HEK293T (cell line): ENCODE measurements at places on chromosomes 1 and 21.
A peak's percentile ranks its signal among the peaks of the same experiment; 100 is the strongest.

DNA sequence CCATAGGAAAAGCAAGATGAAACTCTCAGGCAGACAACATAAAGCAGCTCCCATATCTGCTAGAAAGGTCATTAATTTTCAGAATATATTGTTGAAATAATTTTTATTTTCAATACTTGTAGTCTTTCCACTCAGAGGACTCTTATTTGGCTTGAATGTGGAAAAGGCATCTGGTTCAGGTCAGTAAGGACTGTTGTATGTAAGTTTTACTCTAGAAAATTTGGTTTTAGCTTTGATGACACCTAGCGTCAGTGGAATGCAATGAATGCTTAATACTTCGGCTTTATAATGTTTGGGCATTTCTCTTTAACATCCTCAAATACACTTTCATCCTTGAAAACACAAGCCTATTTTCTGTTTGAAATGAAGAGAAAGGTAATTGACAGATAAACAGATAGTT is 63.3 kb downstream of the LRRC40 start:
- no peak for DNase-seq

- DNase-seq, result no peak
These were observed 258.3 kb upstream of the SGIP1 start for GRCh38 chr1:66275601-66276023.

- DNase-seq, result no peak
These were observed 222.8 kb downstream of the FOXD2 start for GRCh38 chr1:47660622-47661021.

DNA sequence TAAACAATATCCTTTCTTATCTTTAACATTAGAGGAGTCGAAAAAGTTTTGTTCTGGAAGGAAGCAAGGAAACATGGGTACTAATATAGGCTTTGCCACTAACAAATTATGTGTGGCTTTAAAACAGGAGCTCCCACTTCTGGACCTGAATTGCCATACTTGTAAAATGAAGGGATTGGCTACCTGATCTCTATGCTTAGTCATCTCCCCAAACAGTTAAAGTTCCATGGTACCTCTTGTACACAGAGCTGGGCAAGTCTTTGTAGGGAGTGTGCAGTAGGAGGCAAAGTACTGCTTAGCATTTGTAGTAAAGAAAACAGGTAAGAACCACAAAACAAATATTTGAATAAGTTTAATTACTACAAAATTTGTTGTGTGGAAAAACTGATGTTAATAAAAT is 81.3 kb downstream of the MAST2 start:
- no peak for DNase-seq

- no peak for DNase-seq
These were observed 115.4 kb upstream of the SERTAD4 start for GRCh38 chr1:210117198-210117597.

DNA sequence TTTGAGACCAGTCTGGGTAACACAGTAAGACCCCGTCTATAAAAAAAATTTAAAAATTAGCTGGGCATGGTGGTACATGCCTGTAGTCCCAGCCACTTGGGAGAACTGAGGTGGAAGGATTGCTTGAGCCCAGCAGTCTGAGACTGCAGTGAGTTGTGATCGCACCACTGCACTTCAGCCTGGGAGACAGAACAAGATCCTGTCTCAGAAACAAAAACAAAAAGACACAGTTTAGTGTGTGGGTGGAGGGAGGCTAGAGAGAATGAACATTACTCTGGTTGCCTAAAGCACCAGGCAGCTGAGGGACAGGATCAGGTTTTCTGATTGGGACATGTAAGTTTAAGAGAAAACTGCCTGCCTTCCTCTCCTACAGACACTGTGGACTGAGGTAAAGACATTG is 42.3 kb downstream of the VAMP4 start:
- no peak for DNase-seq

GRCh38 chr1:10143961-10144485 is 66.3 kb upstream of the KIF1B start:
- no peak for DNase-seq

DNA sequence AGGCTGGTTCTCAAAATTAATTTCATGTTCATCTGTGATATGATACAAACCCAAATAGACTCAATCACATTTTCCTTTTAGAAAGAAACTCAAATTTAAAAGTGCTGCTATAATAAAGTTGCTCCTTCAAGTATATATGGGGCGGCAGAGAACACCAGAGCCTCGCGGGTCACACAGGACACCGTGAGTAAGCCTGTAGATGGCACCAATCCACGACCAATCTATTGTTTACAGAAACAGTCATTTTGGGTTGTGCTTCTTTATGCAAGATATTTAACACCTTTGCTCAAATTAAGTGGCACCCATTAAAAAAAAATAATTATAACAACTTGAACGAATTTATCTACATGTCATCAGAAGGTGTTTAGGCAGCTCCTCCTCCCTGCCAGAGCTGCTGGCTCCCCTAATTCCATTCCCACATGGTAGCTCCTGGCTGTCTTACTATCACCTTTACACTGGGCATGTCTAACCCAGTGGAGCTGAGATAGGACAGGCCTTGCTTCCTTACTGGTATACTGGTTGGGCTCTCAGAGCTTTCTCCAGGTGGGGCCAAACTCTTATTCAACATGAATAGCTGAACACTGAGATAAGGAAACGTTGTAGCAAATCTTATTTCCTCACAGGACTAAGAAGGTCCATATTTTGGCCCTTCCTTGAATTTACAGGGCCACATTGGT is 287.0 kb downstream of the SDCCAG8 start:
- DNase-seq, result no peak

- no peak for DNase-seq
These were observed 509.8 kb downstream of the PTPRU start for GRCh38 chr1:29746076-29746665.

- DNase-seq, result no peak
These were observed 83.0 kb upstream of the COL11A1 start for GRCh38 chr1:103191327-103191726.

DNA sequence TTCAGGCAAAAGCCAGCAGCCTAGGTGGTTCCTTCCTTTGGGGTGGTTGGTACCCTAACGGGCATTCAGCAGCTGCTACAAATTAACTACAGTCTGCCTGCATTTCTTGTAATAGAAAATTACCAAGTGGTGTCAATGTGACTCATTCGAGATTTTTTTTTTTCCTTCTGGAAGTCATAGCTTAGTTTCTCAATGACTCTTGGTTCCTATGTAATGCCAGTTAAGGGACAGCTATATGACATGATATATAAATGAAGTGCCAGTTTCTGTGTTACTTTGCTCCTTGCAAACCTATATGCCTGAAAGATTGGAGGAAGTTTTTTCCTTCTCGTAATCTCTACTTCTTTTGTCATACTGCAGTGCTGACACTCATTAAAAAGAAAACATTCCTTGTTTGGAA is 2.6 kb downstream of the MGST3 start:
- DNase-seq, result no peak

- DNase-seq, result no peak
These were observed 1.9 kb downstream of the ZYG11B start for GRCh38 chr1:52727956-52728656.

GRCh38 chr1:229105109-229105508 is 165.8 kb upstream of the RAB4A start:
- DNase-seq, result no peak

- no peak for DNase-seq
These were observed 59.0 kb upstream of the EDEM3 start for GRCh38 chr1:184813528-184814089.

DNA sequence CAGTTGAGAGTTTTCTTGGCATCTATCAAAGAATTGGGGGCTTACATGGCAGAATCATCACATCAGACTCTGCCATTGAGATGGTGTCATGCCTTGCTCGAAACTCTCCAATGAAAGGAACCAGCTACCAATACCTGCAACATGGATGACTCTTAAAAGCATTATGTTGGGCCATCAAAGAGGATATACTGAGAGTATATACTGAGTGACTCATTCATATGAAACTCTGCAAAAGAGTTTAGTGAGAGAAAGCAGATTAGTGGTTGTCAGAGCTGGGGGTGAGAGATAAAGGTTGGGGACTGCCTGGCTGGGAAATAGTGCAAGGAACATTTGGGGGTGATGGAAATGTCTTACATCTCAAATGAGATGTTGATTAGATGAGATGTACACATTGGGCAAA is 14.7 kb upstream of the HMGB4 start:
- no peak for DNase-seq

DNA sequence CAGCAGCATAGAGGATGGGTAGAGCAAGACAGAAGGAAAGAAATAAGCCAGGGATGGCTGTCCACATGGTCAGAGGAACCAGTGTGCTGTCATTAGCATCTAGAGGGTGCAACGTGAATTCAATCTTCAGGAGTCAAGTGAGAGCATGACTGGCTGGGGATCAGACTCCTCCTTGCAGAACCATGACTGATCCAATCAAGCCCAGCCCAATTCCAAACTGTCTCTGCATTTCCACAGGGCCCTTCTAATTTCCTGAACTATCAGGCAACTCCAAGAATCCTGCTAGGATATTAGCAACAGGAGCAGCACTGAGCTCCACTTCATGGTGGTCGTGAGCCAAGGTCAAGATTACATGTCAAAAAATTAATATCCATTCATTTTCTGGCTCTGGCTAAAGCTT is 166.8 kb upstream of the CAMK1G start:
- DNase-seq, result no peak

DNA sequence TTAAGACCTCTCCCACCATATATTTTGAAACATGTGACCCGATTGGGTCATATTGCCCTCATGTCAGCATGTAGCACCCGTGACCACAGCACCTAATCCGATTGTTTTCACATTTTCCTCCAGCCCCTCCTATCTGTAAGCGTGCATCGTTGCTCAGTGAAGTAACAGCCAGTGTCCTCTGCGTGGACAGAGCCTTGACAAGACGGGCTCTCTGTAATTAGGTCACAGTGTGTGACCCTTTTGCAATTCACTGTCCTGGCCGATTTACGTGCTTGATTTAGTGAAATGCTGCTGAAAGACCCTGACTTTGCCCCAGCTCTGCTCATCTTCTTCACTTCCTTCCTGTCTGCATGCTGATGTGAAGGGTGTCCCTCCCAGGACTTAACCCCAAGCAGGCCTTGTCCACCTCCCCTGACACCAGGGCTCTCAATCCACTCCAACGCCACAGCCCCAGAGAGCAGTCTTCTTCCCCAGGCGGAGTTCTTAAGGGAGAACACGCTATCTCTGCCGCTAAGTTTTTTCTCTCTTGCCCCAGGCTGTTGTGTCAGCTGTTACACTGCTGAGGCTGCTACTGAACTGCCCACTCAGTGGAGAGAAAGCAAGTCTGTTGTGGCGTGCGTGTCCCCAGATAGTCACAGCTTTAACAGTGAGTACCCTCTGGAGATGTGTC is 19.4 kb downstream of the URB2 start:
- DNase-seq, result no peak

GRCh38 chr21:17631195-17631594 is 18.5 kb upstream of the BTG3 start:
- no peak for DNase-seq

GRCh38 chr1:64440183-64440826 is 29.6 kb upstream of the CACHD1 start:
- DNase-seq, result no peak

DNA sequence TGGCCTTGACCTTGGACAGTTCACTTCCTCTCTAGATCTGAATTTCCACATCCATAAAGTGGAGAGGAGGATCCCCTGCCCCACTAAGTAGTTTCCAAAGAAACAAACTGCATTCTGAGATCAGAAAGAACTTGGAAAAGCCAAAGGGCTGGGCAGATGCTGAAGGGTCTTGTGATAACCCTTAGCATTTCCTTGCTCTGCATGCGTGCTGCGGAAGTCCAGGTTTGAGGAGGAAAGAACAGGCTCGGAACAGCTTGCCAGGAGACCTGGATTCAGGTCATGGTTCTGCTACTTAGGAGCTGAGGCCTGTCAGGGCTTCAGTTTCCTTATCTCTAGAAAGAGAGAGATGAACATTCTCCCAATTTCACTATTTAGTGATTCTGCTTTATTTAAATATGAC is 27.2 kb downstream of the IGFN1 start:
- DNase-seq, result no peak

GRCh38 chr21:33273044-33273443 is 6.9 kb downstream of the IL10RB start:
- DNase-seq, result no peak

DNA sequence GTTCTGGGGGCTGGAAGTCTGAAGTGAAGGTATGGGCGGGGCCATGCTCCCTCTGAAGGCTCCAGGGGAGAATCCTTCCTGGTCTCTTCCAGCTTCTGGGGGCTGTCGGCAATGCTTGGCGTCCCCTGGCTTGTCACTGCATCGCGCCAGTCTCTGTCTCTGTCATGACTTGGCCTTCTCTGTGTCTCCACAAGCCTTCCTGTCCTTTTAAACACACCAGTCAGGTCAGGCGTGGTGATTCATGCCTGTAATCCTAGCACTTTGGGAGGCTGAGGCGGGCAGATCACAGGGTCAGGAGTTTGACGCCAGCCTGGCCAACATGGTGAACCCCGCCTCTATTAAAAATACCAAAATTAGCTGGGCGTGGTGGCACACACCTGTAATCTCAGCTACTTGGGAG is 125.3 kb downstream of the ACTL8 start:
- no peak for DNase-seq

- no peak for DNase-seq
These were observed 174.8 kb downstream of the HS2ST1 start for GRCh38 chr1:87089070-87089736.

DNA sequence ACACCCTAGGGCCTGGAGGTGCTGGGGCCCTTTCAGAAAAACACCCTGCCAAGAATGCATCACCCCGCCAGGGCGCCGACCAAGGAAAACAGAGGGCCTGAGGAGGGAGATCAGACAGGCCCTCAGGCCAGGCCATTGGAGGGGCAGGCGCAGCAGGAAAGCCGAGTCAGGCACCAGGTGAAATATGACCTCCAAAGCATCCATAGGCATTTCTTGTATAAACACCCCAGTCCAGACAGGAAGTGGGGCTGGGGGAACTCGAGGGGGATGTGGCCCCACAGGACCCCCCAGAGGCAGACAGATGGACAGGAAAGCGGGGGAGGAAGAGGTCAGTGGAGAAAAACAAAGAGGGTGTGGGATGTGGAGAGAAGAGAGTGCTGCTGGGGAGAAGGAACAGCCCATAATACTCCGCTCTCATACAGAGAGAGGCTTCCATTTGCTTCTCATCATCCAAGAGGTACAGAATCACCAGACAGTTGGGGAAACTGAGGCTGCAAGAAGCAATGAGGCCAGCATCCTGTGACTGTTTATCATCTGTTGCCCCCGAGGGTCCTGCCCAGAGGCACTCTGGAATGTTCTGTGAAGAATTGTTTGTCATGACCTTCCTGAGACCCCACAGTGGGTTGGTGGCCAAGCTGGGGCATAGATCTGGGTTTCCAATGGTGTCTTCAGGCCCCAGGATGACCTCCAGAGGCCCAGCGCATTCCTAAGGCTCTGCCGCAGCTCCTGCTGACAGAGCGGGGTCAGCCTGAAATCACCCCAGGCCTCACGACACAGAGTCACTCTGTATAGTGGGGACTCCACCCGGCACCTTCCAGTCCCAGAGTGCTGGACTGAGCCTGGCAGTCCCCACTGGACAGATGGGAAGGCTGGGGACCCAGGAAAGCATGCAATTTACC is 18.0 kb downstream of the TRIM62 start:
- peak; percentile 53 for DNase-seq

- no peak for DNase-seq
These were observed 299 bp upstream of the PROX1 start for GRCh38 chr1:213987422-213987926.

DNA sequence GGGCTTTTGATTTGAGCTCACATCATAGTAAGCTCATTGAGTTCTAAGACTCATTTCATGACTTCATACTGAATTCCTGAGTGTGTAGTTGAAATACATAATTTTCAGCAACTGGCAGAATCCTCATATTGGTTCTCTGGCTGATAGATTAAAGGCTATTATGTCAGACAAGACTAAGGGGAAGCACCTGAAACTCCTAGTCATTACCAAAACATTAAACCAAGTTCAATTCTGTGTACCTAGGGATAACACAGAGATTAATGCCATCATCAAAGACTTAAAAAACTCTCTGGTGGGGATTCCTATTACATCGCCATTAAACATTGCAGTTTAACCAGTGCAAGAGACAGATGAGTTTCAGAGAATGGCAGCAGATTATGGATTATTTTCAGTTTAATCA is 339.1 kb downstream of the PTPRC start:
- DNase-seq, result no peak
